ENCODE measurements at places on chromosomes 3 and 15.

DNA sequence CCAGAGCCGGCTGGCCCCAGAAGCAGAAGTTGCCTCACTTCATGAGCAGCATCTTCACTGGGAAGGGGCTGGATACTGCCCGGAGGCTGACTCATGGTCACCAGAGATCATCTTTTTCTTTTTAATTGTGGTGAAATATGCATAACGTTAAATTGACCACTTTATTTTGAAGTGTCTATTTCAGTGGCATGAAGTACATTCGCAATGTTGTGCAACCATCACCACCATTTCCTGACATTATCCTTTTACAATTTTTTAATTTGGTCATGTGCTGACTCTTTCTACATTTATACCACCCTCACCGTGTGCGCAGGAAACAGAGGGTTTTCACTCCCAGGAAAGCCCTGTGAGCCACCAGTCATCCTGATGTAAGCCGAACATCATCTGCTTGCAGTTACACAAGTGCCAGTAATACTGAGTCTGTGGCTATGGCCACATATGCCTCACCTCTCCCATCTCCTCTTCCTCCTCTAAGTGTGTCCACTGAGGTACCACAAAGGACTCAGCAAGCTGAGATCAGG lies 51.6 kb upstream of the ABHD17C start:
- peak; percentile 97 for DNase-seq

DNA sequence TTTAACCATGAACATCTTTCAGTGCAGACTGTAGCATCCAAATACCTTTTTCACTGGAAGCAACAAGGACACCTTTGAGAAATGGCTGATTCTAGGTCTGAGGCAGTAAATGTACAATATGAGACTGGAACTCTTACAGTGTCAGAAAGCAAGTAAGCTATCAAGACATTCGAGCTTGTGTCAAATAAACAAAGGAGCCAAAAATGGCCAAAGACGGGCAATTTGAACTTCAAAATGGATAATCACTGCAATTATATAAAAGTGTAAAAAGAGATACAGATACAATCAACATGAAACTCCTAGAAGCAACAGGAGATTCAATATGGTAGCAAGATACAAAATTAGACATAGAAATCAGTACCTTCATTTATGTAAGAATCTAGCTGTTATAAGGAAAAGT lies 138.5 kb upstream of the CCDC54 start:
- no peak for DNase-seq

- no peak for DNase-seq
These were observed 59.1 kb downstream of the TRPM7 start for GRCh38 chr15:50627351-50628055.

DNA sequence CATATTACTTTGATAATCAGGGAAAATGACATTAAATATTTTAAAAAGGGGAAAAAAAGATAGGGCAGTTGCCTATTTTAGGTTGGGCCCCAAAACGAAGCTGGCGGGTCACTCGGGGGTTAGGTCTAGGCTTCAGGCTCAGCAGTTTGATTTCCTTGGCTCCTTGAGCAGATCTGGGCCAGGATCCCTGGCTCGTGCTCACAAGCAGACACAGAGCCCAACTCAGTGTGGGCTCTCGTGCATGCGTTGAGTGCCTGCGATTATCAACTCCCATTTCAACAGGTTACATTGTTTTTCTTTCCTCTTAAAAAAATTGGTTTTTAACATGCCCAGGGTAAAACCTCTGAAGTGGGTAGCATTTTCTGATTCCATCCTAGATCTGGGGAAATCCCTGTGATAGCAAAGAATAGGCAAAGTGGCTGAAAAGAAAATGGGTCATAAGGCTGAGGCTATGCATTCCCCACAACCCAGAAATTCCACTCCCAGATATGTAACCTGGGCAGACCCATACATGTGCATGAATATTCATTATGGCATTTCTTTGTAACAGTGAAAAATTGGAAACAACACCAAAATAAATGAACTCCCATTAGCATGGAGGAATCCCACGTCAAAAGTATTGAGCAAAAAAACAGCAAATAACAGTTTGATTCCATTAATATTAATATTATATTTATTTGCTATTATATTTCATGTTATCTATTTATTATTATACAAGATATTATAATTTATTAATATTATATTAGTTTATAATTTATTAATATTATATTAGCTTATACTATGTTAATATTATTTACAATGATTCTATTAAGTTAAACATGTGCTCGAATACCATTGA lies 27.8 kb downstream of the FAM43A start:
- no peak for DNase-seq

DNA sequence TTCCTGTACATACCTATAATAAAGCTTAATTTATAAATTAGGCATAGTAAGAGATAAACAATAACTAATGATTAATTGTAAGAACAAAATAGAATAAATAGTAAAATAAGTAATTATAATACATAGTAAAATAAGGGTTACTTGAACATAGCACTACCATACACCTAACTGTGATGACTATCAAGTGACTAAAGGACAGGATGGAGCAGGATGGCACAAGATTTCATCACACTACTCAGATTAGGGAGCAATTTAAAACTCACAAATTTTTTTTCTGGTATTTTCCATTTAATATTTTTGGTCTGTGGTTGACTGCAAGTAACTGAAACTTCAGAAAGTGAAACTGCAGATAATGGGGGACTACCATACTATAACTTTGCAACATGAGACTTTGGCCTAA lies 14.8 kb downstream of the RFX7 start:
- no peak for DNase-seq

- no peak for DNase-seq
These were observed 319.6 kb downstream of the AGBL1 start for GRCh38 chr15:86399041-86399954.

- peak; percentile 98 for DNase-seq
These were observed 49.9 kb downstream of the CASR start for GRCh38 chr3:122233101-122233952.

GRCh38 chr3:120203016-120203415 lies 82.0 kb downstream of the GPR156 start:
- DNase-seq, result peak; percentile 99

GRCh38 chr15:89171136-89172072 lies 50.0 kb downstream of the RLBP1 start:
- DNase-seq, result peak; percentile 36

DNA sequence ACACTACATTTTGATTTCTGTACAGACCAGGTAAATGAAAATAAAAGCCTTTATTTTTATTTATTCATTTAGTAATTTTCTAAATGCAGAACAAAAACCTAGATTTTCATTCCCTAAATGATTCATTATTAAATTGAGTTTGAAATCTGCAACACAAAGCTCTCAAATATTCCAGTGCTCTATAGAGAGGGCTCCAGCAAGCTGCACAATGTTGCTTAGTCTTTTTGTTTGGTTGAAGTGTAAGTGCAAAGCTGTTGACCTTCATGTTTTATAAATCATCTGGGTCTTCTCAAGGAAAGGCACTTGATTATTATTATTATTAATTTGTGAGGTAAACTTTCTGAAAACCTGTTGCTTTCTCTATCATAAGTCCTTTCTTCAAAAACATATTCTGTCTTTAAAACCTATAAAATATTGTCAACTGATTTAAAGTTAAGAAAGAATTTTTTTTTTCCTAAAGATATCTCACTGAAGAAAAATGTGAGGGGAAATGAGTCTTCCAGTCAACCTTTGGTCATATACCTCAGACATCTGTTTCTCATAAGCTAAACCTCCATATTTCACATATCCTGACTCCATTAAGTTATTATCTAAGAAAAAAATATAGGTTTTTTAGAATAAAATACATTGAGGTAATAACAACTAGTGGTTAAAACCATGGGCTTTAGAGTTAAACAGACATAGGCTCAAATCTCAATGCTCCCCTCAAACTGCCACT lies 100.7 kb downstream of the ZIC4 start:
- no peak for DNase-seq

- no peak for DNase-seq
These were observed 223.7 kb downstream of the PCCB start for GRCh38 chr3:136473716-136474326.

GRCh38 chr3:146598535-146598934 lies 6.6 kb downstream of the PLSCR5 start:
- no peak for DNase-seq

- peak; percentile 41 for DNase-seq
These were observed 550 bp downstream of the CCDC9B start for GRCh38 chr15:40340038-40340739.

DNA sequence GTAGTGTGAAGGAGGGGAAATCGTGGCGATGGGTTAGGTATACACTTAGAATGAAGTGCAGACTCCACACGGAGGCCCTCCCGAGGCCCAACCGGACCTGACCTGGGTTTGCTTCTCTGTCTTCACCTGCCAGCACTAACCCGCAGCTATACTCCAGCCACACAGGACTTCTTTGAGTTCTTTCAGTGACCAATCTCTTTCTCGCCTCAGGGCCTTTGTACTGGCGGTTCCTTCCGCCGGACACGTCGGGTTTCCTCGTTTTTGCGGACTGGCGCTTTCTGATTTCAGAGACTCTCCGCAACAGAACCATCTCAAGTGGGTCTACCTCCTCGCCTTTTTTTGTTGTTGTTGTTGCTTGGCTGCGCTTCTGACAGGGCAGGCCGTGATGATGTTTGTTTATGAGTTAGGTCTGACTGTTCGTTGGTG lies at the start of gene NEIL1:
NEIL1 (plus strand) TSS at position 244 of the 426 bp plus-strand sequence. CDS start 1,867 bp downstream, outside the sequence.
- no peak for DNase-seq

- peak; percentile 83 for DNase-seq
These were observed 41.3 kb downstream of the CMTM7 start for GRCh38 chr3:32432711-32433530.

DNA sequence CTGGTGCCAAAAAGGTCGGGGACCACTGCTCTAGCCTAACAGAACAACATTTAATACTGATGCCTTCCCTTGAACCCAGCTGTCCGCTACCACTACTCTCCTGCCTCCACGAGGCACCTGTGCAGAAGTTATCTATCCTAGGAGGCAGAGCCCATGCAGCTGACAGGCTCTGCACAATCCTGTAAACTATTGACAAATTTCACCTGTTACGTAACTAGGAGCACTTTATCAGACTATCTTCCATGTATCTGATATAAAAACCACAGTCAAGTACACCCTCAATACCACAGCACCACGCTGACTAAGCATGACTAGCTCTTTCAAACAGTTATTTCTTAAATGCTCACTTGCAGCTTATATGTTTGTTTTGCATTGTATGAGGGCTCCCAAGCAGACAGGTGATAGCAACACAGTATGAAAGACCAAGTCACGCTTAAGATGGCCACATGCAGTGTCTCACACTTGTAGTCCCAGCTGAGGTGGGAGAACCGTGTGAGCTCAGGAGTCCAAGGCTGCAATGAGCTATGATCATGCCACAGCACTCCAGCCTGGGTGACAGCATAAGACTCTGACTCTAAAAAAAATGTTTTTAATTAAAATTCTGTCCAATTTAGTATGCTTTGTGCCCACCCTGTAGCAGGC lies 4.5 kb upstream of the IL17RC start:
- DNase-seq, result peak; percentile 85

- no peak for DNase-seq
These were observed 28.1 kb downstream of the ZNF589 start for GRCh38 chr3:48268936-48269561.

GRCh38 chr15:31511707-31512310 lies 185.2 kb downstream of the KLF13 start:
- DNase-seq, result no peak

DNA sequence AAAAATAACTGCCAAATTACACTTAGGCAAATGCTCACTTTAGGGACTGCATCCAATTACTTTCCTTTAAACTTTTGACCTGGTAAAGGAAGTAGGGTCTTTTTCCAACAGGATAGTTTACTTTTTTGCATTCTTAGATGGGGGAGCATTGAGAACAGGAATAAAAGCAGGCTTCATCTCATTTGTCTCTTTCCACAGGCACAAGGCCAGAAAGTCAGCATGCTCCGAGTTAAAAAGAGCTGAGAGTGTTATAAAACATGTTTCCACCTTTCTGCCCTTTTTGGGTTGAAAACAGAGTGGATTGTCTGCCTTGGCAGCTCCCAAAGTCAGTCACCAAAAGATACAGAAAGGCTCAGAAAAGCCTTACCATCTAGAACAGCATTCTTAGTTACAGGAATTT lies 404.9 kb upstream of the ALCAM start:
- no peak for DNase-seq

DNA sequence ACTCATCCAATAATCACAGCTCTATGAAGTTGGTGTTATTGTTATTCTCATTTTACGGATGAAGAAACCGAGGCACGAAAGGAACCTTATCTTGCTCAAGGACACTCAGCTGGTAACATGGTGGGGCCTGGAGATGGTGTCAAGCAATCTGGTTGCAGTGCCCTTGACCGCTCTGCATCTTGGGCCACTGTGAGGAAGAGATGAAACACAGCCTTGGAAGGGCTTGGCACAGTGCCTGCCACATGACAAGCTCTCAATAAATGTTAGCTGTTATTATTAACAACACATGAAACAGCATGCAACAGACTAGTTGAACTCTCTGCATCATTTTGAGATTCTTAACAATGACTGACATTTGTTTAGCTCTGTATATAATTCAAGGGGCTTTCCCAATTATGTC lies 10.1 kb upstream of the ITGA11 start:
- DNase-seq, result no peak

- DNase-seq, result no peak
These were observed 367.4 kb upstream of the WNT5A start for GRCh38 chr3:55854494-55854893.

- DNase-seq, result no peak
These were observed 69.9 kb downstream of the RGMA start for GRCh38 chr15:93019090-93019489.

DNA sequence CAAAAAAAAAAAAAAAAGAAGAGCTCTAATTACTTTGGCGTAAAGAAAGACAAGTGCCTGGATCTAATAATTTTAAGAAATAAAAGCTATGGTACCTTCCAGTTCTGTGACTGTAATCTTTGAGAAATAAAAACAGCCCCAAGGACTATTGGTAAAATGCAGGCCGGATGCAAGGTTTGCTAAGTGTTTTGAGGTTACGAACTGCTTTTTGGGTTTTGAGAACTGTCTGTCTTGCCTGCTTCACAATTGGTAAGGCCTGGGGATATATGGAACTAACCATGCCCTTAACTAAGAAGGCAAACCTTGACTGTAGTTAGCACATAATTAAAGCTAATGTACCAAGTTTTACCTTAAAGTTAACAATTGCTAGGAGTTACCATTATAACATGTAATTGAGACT lies 388.4 kb upstream of the CBLB start:
- no peak for DNase-seq

DNA sequence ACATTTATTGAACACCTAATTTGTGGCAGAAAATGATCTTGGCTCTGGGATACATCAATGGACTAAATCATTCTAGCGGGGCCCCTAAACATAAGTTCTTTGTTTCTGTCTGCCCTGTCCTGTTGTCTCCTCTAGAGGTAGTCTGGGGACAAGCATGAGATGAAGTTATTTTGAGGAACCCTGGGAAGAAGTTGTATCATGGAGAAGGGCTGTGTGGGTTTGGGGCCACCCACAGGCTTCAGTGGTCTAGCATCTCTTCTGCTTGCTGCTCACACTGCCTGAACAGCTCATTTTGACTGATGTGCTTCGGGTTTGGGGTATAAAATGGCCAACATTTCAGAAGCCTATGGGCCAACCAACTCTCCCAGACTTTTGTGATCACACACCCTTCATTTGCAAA lies 50.3 kb upstream of the OSBPL11 start:
- DNase-seq, result no peak

- DNase-seq, result peak; percentile 12
These were observed 67.3 kb downstream of the P2RY1 start for GRCh38 chr3:152902141-152902669.

- DNase-seq, result no peak
These were observed 6.0 kb downstream of the PLA2G4F start for GRCh38 chr15:42150219-42150970.
